ENCODE measurements at places on chromosomes 13 and 19.
A peak's percentile ranks its signal among the peaks of the same experiment; 100 is the strongest.

DNA sequence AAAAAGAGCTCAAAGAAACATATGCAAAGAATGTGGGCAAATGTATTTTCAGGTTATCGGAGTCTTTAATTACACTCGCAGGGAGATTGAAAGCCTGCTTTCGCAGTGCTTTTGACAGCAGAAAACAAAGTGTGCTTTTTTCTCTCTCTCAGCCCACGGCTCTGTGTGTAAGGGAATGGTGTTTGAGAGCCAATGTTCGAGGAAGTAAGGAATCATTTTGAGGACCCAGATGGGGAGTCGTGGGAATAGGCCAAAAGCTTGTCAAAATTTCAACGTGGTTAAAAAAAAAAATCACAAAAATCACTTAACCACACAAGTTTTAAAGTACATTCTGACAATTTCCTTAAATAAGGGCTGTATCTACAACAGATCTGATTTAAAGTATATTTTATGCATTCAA is 197.1 kb upstream of the IRS2 start:
- DNase-seq, result no peak

DNA sequence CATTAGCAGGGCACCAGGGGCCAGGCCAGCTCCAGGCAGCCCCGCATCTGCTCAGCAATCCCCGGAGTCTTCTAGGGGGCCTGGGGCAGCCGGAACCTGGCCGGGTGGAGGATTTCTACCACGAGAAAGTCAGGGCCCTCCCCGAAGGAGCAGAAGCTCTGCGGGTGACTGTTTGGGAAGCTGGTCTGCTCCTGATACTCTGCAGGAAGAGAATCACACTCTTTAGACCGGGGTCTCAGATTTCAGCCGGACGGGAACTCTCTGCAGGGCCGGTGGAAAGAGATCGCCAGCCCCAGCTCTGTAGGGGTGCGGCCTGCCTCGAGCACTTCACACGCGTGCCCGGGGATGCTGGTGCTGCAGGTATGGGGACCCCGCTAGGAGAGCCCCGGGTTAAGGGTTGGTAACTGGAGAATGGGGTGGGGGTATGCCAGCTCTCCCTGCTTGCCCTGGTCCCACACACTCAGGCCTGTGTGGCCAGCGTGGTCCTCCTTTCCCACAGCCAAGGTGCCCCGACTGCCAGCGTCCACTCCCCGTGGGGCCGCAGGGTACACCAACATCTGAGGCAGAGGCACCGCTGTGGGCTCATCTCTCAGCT is 20.1 kb downstream of the RASA3 start:
- no peak for DNase-seq

DNA sequence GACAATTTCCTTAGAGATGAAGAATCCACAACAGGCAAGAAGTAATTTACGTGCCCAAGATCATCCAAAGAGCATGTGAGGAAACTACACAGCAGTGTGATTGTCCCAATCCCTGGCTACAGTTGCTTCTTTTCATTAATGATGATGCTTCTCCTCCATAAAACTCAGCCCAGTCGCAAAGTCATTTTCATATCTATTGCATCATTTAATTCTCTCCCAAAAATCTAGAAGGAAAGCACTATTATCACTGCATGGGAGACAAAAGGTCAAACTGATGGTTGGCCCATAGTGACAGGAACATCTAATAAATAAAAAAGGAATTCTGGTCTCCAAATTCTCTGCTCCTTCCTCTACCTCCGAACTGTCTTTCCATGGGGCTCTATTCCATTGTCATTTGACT is 103.5 kb upstream of the SERP2 start:
- DNase-seq, result no peak

GRCh38 chr19:12794971-12795381 is 3.7 kb downstream of the JUNB start:
- DNase-seq, result no peak

GRCh38 chr13:108508263-108508662 is 121.1 kb upstream of the MYO16 start:
- DNase-seq, result no peak

- no peak for DNase-seq
Observed at GRCh38 chr19:43337737-43338136, 15.7 kb upstream of the CD177 start.

DNA sequence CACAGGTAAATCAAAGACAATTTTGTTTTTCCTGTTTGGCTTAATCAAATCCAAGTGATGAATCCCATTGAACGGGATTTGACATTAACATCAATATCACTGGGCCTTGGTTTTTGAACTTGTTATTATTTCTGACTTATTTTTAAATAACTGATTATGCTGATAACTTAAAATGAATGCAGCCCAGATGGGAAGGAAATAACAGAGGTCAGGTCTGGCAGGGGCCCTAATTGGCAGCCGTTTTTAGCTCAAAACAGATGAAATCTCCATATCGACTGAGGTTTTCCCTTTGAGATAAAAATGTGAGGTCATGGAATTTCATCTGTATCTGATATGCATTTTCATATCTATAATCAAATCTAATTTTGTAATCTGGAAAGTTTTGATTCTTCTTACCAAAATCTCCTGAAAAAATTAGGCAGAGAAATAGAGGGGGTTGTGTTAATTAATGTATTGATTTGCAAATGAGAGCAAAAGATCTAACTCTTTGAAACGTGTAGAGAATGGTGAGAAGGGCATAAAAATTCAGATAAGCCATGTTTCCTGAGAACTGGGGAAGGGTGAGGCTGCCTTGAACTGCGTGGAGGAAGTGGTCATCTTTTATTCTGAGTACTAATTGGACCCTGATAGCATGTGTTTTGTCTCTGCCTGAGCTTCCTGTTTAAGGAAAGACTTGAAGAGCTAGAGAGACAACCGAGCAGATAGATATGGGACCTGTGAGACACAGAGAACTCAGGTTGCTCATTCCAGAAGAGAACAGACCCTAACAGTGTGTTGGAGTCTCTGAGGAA is 98.2 kb upstream of the C1QTNF9B start:
- no peak for DNase-seq

- DNase-seq, result no peak
Observed at GRCh38 chr13:27280841-27281240, 10.2 kb downstream of the RASL11A start.

DNA sequence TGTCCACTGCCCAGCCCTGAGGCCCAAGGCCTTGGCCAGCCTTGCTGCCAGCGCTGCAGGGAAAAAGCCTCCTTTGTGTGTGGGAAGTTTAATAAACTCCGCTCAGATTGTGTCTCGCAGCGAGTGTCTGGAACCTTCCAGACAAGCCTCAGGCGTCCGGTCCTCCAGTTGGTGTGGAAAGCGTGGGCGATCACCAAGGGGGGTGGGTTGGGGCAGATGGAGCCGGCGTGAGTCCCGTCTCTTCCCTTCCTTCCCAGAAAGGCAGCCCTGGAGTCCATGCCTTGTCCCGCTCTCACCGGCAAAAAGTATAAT is 4.6 kb downstream of the STK11 start:
- DNase-seq, result peak; percentile 76

DNA sequence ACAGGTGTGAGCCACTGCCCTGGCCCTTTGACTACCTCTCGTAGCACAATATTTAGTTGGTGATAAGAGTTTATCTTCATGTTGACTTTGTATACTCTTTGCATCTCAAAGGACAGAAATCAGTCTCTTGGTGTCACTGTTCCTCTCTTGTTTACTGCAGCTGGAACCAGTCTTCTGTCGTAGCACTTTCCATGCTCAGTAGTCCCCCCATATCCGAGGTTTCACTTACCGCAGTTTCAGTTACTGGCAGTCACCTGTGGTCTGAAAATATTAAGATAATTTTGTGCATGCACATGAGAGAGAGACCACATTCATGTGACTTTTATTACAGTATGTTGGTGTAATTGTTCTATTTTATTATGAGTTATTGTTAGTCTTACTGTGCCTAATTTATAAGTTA is 49.1 kb downstream of the WASF3 start:
- DNase-seq, result no peak

GRCh38 chr13:50552424-50552966 is 291.0 kb downstream of the DLEU7 start:
- no peak for DNase-seq

GRCh38 chr19:3178377-3178972 is at the start of gene S1PR4:
S1PR4 (plus strand) TSS chr19:3178769; CDS start chr19:3178793, 24 bp downstream.
- no peak for DNase-seq

DNA sequence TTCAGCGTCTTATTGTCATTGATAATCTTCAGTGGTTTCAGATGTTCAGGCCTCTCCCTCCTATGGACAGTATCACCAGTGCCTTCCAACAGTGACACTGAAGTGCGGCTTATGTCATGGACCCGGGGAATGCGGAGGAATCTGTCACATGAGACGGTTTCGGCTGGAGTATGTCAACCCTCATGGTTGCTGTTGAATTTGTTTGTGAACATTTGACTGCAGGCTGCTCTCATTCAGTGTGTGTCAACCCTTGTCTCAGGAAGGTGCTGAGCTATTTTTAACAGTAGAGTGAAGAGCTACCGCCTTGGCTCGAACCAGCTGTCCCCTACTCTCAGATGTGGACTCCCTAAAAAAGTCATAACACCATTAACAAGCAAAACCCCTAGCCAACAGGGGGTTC is 138.8 kb upstream of the RNF113B start:
- DNase-seq, result no peak

DNA sequence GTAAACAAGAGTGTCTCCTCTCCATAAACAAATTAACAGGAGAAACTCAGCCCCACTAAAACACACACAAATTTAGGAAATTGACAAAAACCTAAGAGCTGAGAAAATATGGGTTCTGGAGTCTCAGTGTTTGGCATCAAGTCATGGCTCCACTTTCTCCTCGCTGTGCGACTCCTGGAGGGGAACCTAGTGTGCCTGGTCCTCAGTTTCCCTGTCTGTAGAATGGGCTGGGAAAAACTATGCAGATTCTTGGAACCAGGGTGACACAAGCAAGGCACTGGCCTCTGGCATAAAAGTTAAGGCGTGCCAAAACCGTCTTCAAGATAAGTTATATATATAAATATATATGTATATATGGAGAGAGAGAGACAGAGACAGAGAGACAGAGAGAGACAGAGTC is 83.9 kb downstream of the INSR start:
- no peak for DNase-seq

DNA sequence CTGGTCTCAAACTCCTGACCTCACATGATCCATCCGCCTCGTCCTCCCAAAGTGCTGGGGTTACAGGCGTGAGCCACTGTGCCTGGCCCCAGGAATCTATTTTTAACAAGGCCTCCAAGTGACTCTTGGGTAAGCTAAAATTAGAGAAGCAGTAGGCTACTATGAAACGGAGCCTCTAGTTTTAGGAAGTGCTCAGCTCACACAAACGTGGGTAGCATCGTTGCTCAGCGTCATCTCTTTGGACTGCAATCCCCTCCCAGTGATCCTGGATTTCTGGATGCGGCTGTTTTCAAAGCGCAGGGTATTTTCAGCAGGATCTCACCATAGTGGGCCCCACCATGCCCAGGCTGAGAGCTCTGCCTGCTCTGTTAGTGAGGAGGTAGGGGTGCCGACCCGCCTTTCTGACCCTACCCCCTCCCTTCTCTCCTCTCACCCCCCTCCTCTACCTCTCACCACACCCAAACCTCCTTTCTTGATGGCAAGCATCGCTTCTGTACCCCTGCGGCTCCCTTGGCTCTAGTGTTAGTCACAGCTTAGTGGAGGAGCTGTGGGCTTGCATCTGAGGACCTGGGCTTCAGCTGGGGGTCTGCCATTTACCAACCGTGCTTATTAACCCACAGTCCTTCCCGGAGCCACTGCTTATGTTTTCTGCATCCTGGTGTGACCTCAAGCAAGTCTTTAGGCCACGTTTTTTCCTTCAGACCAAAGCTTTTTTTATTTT is 34.2 kb downstream of the GJA3 start:
- DNase-seq, result no peak

Measured in putamen (tissue), 1 donor.